Renal cortical epithelial cell (primary cell): ENCODE measurements at places on chromosomes 1 and 21. TPM values are rescaled to one million over a fixed set of nuclear protein-coding genes. Genes with fewer than 3 reads are reported as not detected.
A peak's percentile ranks its signal among the peaks of the same experiment; 100 is the strongest.

DNA sequence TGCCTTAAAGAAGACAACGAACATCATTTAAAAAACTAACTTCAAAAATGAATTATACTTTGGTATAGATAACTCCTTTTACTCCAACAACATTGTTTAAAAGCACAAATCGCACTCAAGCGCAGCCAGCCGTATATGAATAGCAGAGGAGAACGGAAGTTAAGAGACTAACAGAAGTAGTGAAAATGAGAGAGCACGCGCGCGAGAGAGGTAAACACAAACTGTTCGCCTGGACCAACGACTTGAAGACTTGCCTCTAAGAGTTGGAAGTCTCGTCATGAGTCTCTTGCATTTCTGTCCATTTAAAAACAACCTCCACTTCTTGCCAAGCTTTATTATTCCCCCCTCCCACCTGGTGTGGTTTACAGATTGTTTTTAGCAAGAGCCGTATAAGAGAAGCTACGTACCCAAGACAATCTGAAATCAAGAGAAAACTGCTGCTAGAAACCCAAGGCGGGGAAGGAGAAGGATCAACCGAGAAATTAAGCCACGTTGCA is 479 bp downstream of the SELENOF start:
- DNase-seq = peak; percentile 54

ATP1A2 gene
- 0.10 TPM in 1 of 2 replicates, not detected in the other for total RNA-seq

DNA sequence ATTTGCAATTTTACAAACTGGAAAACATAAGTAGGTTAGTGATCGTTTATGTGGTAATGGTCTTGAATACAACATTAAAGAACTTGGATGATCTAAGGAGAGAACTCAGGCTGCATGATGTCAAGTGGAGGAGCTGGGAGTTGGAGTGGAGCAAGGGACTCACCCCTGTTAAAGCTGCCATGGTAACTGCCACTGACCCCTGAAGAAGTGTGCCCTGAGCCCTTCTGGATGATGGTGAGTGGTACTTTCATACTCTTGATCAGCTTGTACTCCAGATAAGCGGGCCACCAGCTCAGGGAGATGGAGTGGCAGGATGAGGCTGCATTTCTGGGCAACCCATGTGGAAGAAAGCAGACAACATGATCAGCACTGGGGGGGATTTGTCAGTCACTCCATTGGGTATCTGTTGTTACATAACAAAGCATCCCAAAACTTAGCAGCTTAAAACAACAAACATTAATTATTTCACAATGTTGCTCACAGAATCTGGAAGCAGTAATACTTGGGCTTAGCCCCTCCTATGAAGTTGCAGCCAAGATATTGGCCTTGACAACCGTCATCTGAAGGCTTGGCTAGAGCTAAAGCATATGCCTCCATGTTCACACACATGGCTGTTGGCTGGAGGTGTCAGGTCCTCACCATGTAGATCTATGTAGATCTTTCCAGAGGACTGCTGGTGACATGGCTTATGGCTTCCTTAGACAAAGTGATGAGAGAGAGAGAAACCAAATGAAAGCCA is 213.8 kb downstream of the DUSP10 start:
- no peak for DNase-seq

- DNase-seq = no peak
These were observed 842 bp upstream of the SPRR2A start for GRCh38 chr1:153058154-153058553.

GRCh38 chr1:179007233-179007632 is 18.5 kb upstream of the FAM20B start:
- peak; percentile 4 for DNase-seq

DNA sequence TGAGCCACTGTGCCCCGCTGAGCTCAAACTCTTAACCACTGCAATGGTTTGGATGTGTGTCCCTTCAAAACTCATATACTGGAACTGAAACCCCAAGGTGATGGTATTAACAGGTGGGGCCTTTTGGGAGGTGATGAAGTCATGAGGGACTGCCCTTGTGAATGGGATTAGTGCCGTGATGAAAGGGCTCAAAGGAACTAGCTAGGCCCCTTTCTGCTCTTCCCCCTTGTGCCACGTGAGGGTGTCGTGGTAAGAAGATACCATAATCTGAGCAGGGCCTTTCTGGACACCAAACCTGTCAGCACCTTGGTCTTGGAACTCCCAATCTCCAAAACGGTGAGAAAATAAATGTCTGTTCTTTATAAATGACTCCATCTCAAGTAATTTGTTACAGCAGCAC is 45.5 kb upstream of the SPOCD1 start:
- no peak for DNase-seq

GRCh38 chr21:25036775-25037174 is 570.5 kb downstream of the MRPL39 start:
- DNase-seq = no peak

RGS8 gene
- total RNA-seq = not detected in 2 replicates
